ENCODE measurements at places on chromosomes 3 and 15. TPM values are rescaled to one million over a fixed set of nuclear protein-coding genes. Genes with fewer than 3 reads are reported as not detected.
A peak's percentile ranks its signal among the peaks of the same experiment; 100 is the strongest.

DNA sequence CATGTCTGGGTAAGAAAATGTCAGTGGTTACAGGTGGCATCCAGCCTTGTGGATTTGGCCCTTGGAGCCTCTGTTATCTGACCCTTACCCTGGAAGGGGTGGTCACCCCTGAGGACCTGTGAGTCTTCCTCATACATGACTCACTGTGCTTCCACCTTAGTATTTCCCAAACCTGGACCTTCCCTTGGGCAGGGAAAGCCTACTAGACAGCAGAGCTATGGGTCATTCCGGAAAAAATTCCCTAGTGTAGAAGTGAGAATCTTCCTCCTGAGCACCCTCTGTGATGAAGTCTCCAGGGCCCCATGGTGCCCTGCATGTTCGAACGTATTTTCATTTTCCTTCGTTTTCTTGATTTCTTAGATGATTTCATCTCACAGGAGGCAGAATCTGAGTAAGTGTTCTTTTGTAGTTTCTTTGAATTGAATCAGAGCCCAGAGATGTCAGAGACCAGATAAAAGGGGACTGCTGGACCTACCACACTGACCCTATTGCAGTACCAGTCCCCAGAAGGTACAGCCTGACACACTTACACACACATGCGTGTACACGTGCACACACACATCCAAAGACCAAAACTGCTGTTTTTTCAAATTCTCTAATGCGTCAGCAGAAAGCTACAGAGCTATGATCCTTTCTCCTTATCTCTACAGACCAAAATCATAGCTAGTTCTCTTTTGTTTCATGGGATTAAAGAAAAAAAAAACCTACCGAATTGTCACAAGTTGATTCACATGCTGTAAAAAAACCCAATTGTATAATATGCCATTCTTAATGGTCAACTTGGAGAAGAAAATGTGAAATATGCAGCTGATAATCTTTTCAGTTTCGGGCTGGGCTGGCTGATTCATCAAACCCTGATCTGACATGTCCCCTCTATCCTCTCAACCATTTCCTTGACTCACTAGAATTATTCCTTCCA lies 50.5 kb upstream of the ARHGEF3 start:
- DNase-seq = no peak

DNA sequence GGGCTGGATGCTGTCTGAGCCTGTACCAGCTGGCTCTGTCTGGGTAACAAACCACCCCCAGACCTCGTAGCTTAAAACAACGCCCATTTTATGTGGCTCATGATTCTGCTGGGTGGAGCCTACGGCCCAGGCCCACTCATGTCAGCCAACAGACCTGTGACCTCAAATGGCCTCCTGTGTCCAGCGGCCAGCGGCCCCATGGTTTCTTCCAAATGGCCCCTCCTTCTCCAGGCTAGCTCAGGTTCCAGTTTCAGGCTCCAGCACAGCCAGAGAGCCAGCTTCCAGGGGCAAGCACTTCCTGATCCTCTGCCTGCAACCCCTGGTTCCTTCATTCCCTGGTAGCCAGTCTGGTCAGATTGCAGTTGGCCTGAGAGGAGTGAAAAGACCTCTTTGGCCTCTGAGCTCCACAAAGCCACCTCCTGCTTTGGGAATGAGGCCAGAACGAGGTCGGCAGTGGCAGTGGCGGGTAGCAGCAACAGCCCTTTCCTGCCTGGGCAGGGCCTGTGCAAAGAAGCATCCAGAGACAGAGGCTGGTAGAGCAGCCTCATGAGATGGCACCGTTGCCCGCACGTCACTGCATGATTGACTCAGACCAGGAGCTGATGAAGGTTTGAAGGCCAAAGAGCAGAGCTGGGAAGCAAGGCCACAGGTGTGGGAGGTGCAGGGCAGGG lies 21.0 kb upstream of the PLXNA1 start:
- DNase-seq = no peak

- DNase-seq = no peak
Measured at GRCh38 chr3:180294282-180295027, 257.7 kb upstream of the PEX5L start.

DNA sequence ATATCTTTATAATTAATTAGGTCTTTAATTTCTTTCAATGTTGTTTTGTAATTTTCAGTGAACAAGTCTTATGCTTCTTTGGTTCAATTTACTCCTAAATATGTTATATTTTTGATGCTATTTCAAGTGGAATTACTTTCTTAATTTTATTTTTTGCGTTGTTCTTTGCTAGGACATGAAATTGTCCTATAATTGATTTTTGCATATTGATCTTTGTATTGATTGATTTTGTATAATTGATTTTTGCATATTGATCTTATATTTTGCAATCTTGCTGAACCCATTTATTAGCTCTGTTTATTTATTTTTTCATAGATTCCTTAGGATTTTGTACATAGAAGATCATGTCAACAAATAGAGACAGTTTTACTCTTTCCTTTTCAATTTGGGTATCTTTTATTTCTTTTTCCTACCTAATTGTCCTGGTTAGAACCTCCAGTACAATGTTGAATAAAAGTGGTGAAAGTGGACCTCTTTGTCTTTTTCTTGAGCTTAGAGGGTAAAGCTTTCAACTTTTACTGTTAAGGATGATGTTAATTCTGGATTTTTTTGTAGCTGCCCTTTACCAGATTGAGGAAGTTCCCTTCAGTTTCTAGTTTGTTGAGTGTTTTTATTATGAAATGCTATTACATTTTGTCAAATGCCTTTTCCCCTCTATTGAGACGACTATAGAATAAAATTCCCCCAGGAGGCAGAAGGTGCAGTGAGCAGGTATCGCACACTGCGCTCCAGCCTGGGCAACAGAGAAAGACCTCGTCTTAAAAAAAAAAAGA lies 36.8 kb upstream of the CCDC50 start:
- DNase-seq = no peak

GRCh38 chr15:101313041-101313761 lies 18.2 kb upstream of the SNRPA1 start:
- no peak for DNase-seq

DNA sequence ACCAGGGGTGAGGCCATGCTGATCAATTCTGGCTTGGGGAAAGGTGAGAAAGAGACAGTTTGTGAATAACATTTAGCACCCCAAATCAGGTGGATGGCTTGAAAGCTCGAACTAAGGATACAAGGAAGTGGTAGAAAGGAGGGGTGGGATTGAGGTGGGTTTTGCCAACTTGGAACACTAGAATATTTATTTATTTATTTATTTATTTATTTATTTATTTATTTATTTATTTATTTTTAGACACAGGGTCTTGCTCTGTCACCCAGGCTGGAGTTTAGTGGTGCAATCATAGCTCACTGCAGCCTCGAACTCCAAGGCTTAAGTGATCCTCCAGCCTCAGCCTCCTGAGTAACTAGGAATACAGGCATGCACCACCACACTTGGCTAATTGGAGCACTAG lies 31.0 kb upstream of the THSD4 start:
- DNase-seq = no peak

GRCh38 chr3:190617185-190617584 lies 103.3 kb downstream of the IL1RAP start:
- no peak for DNase-seq

DNA sequence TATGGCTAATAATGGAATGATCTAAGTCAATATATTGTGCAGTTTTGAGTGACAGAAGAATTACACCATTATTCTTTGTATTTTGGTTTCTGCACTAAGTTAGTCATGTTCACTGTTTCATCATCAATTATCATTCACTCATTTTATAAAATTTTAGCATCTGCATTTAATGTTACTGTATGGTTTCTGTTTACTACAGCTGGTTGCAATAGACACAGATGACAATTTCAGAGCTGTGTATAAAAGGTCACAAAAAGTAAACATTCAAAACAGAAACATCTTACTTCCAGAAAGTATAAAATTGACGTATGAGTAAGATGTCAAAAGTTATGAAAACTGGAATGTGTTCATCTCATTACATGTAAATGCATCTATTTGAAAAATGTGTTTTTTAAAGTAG lies 111.1 kb upstream of the GBE1 start:
- DNase-seq = no peak

DNA sequence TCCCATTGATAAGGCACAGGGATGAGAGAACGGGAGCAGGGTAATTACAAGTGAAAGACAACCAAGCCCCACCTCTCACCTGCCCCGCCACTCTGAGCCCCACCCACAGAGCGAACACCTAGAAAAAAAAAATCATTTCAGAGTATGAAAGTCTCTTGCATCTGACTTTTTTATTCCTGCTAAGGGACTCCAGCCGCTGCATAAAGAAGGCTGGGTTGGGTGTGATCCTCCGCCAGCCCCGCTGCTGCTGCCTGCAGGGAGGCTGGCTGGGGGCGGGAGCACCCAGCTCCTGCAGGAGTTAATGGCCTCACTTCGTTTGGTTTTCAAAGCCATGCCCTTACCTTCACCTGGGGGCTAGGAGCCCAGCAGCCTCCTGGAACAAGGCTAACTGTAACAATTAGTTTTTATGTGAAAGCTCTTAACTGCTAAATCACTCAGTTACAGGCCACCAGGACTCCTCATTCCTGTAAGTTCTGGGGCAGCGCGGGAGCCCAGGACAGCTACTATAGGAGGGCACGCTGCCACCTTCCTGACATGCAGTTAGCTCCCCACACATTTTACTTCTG lies 78.0 kb upstream of the SNRPA1 start:
- DNase-seq = no peak

- no peak for DNase-seq
Measured at GRCh38 chr15:91237445-91237844, 137.4 kb downstream of the SV2B start.

GRCh38 chr3:134751831-134752230 lies 43.2 kb upstream of the EPHB1 start:
- no peak for DNase-seq

GRCh38 chr3:191030491-191030890 lies 168.0 kb upstream of the GMNC start:
- DNase-seq = no peak

DNA sequence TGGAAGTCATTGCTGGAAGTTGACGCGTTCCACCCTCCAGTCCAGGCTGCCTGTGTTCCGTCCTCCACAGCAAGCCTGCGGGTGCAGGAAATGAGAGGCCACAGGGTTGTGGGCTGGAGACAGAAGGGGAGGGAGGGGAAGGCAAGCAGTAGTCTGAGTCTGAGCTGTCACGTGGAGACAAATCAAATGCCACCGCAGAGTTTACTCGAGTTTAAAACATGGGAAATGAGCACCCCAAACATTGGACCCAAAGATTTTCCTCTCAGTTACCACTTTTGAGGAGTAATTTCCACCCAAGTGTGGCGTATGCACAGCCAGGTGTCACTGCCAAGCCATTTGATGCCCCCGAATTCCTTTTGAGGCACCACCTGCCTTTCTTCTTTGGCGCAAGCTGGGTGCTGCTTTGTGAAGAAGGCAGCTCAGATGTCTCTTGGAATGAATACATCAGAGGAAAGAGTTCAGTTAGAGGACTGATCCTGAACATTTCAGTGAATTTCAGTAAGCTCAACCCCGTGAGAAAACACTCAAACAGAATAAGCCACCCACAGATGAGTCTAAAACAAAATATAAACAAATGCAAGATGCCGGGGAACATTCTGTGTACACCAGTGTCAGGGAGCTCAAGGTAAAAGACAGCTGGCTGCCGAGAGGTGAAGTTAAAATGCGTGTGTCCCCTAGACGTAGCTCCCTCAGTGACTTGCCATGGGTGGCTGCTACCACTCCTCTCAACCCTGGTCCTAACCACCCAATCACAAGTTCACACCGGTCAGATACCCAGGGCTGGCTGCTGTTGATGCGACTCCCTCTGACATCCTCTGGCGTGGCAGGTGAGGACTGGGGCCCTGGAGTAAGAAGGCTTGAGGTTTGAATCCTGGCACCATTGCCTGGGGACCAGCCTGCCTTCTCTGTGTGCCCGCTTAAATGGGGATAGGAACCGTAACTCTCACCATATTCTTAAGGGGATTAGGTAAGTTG lies 203.8 kb downstream of the UACA start:
- peak; percentile 69 for DNase-seq

DNA sequence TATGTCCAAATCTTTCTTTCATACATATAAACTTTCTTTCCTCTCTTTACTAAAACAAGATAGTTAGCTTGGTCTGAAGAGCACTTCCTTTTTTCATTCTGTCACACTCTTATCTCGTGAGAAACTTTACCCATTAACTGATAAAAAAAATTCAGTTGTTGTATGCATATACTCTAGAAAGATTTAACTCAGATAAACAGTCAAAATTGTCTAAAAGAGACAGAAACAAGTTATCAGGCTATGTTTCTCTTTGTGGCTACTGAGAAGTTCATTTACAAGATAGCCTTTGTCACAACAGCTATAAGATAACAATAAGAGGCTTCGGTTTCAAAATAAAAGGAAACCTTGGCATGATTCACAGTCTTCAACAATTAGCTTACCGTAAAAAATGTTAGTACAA lies 235.7 kb upstream of the ATP10A start:
- DNase-seq = no peak

DNA sequence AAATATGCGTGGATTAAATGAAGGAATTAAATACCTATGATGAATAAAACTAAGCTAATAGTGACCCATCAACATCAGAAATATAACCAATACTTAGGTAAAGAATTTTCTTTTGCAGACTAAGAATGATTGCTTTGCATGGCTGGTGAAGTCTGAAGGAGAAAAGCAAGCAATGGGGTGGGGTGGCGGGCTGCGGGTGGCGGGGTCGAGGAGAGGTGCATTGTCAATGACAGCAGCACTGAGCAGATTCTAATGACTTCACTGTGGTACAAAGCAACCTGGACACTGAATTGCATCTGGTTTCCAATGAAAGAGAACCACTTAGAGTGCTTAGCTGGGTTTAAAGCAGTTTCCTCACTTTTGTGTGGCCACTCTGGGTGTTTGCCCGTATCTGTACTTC lies 171.5 kb upstream of the IL12A start:
- DNase-seq = no peak

DNA sequence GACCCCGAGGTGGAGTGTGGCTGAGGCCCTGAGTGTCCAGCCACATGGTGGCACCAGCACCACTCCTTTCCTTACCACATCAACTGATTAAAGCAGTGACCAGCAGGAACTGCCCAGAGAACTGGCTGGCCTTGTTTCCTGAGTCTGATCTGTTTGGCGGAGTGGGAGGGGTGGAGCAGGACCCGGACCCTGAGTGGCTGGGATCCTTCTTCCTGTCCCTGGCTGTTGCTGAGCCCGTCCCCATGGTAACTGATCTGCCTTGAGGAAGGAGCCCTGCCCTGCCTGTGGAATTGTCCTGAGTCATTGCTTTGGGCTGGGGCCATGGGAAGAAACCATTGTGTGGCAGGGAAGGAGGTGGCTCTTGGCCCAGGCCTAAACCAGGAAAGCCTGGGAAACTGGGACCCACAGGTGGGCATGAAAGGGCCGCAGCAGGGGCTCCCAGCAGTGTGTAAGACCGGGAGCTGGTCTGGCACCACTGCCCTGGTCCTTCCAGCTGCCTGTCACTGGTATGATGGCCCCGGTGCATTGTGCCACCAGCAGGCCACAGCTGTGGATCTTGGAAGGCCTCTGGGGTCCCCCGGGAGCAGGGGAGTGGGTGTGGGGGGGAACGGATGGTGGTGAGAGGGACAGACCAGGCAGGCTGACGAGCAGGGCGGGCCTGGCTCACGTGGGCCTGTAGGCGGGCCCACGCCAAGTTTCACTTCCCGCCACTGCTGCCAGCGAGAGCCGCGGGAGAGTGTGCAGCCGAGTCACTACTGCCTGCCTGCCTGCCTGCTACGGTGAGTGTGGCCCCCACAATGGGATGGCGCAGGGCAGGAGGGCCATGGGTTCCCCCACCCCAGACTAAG lies 19.2 kb downstream of the ATRIP start:
- DNase-seq = peak; percentile 100

Gene GOLGA6D
- not detected for total RNA-seq

Gene CYP19A1
- 95.7 TPM for total RNA-seq

Gene C3orf85
- not detected for total RNA-seq

Gene GPR62
- not detected for total RNA-seq

Gene PLSCR2
- not detected for total RNA-seq

Gene DNAJB8
- total RNA-seq = not detected

Gene RPL32
- total RNA-seq = 1,821 TPM

Data from ascending aorta (tissue), 2 donors.